ENCODE measurements at places on chromosomes 4 and X.

- DNase-seq, result no peak
Observed at GRCh38 chr4:91243132-91243531, 1060.6 kb upstream of the GRID2 start.

GRCh38 chr4:10456595-10457254, 501 bp downstream of the ZNF518B start:
- DNase-seq, result no peak

DNA sequence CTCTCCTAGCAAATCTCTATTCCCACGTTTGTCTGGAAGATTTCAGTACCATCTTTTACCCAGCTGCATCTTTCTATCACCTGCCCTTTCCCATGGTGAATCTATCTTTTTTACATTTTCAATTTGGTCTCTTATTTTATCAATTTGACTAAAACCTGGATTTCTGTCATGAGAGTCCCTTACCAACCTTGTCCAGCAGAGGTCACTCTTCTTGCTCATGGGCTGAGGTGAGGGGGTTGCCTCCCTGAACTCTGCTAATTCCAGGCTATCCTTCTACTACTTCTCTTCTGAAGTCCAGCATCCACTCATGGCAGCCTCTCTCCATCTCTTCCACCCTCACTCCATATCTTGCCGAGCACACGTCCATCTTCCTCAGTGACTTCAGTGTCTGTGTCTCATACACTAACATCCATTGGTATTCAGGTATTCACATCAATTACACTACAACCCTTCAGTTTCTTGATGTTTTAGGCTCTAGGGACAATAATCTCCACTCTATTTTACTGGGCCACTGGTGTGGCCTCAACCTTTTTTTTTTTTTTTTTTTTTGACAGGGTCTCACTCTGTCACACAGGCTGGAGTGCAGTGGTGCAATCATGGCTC, 17.8 kb upstream of the ZNF827 start:
- no peak for DNase-seq

DNA sequence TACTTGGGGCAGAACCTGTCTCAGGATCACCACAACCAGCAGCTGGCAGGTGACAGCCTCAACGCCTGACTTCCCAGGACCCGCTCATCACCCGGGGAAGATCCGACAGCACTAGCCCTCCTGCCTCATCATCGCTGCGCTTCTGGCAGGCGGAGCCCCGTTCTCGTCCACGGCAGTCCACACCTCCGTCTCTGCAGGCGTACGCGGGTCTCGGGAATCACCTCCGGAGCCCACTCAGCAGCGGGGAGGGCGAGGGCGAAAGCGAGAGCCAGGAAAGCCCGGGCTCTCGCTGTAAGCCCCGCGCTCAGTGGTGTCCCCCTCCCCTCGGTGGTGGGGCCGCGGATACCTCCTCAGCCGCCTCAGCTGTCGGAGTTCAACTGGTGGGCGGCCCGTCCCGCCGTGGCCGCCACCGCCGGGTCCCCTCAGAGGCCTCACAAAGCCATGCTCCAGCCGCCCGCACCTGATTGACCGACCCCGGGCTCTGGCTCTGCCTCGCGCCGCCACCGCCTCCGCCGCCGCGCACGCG, 518 bp upstream of the CNKSR2 start:
- DNase-seq, result no peak

DNA sequence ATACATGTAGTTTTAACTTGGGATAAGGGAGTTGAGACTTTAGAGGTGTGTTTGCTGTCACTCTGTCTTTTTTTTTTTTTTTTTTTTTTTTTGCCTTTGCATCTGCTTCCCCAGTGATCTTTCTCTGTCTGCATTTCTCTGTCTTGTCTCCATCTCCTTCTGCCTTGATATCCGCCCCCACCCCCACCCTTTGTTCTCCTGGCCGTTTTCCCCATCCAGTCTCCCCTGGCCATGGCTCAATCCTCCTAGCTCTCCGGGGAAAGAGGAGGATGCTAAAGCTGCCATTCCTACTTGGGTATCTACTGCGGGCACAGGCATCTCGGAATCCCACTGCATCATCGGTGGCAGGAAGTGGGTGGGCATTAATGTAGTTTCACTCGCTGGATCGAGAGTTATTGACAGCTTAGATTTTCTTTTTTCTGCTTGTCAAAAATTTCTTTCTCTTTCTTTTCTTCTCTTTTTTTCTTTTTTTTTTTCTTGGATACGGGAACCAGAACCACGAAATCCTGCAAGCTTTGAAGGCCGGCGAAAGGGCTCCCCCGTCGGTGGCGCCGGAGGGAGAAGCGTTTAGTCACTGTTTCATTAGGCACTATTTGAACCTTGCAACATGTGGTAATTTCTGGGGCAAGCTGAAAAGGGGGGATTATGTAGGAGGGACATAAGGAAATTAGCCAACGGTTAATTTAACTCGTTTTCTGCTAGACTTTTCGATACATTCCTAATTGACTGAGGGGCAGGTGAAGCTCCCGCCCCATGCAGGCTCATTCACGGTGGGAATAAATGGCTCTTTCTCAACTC, 8.2 kb downstream of the GSX2 start:
- no peak for DNase-seq

DNA sequence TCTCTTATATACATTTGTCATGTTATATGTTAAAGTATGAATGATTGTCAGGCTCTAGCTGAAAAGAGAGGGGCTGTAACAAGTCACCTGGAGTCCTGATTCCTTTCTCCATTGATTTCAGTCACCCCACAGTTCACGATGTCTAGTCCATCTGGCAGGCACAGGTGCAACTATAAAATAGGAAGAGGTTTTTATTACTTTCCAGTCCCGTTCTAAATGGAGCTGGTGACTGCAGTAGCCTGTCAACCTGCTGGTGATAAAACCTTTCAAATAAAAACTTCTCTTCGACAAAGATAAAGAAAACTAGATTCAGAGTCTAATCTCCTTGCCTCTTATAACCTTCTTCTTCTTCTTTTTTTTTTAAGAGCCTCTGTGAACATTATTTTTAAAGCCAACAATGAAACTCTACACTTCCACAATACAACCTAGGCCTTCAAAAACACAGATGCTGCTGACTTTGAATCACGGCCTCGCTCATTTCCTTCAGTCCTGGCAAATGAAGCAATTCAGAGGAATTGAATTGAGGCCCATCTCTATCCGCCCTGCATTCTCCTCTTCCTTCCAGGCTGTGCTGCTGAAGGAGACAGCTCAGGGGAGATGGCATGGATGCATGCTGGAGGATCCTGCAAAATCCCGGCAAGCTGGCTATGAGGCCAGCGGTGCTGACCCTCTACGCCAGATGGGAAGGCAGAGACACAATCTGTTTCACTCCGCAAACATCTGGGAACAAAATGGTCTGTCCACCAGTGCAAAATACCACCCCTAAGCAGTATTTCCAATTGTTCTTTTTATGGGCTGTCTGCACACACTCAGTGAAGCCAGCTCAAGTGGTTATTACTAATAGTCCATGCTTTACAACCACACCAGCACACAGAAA, 27.3 kb upstream of the CDKN2AIP start:
- no peak for DNase-seq

DNA sequence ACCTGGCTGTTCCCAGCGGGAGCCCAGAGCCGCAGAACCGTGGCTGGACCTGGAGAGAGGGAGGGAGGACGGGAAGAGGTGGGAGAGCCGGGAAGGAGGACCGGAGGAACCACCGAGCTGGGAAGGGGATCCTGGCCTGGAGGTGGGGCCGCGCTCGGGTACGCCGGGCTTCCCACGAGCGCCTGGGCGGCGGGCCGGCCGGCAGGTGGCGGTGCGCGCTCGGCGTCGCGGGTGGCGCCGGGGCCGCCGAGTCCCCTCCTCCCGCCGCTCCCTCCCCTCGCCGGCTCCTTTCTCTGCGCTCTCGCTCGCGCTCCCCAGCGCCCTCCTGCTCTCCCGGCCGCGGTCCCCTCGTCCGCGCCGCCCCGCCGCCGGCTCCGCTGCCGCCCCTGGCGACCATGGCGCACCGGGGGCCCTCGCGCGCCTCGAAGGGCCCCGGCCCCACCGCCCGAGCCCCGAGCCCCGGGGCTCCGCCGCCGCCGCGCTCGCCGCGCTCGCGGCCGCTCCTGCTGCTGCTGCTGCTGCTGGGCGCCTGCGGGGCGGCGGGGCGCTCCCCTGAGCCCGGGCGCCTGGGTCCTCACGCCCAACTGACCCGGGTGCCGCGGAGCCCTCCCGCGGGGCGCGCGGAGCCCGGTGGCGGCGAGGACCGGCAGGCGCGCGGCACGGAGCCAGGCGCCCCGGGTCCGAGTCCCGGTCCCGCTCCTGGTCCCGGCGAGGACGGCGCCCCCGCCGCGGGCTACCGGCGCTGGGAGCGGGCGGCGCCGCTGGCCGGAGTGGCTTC, at the start of gene SORCS2:
Gene SORCS2, plus strand, starts transcription at position 287 of the 778 bp plus-strand sequence.
- DNase-seq, result no peak

GRCh38 chrX:105168577-105168976, 51.9 kb downstream of the TEX13A start:
- DNase-seq, result no peak

DNA sequence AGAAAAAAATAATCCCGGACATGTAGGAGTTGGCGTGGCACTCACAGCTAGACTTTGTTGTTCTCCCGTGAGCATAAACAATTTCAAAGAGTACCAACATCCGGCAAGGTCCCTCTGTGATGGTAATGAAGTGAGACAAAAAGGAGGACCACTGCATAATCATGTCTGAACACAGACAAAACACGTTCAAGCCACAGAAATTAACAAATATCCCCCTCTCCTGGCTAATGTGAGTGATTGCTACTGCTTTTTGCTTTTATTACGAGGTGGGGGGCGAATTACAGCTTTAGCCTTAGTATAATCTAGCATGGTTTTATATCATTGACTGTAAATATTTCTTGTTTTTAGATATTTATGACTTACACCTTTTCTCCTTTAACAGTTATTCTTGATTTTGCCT, 118.5 kb downstream of the PLS3 start:
- DNase-seq, result no peak

- no peak for DNase-seq
Observed at GRCh38 chr4:85200106-85200505, 233.6 kb upstream of the WDFY3 start.

GRCh38 chrX:103941201-103941975, 21.0 kb upstream of the TMSB15B start:
- no peak for DNase-seq

DNA sequence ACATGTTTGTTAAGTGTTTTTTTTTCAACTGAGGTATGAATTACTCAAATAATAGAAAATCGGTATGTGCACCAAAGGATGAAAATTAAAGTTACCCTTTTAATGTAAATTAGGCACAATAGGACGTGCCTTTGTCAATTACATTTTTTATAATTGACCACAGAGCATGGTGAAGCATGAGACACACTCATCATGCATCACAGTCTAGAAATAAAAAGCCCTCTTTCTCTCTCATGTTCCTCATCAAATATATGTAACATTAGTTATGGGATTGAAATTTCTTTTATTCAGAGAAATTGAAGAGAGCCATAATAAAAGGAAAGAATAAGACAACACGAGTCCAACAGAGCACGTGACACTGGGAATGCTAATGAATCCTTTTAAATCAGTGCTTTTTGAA, 3.5 kb downstream of the GNRHR start:
- DNase-seq, result no peak

DNA sequence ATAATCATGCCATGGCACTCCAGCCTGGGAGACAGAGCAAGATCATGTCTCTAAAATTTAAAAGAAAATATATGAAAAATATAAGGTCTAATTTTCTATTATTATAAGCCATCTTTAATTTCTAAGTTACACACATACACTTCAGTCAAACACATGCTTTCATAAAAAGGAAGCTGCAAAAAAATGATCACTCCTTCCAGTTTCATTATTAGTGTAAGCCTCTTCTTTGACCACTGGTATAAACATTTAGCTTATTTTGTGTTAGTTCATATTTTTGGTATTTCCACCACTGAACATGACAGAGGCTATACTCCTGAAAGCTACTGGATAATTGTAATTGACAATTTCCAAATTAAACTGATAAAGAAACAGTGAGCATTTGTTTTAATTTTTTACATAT, 163.3 kb upstream of the USP38 start:
- DNase-seq, result no peak

GRCh38 chrX:55783723-55784122, 66.2 kb downstream of the RRAGB start:
- no peak for DNase-seq

DNA sequence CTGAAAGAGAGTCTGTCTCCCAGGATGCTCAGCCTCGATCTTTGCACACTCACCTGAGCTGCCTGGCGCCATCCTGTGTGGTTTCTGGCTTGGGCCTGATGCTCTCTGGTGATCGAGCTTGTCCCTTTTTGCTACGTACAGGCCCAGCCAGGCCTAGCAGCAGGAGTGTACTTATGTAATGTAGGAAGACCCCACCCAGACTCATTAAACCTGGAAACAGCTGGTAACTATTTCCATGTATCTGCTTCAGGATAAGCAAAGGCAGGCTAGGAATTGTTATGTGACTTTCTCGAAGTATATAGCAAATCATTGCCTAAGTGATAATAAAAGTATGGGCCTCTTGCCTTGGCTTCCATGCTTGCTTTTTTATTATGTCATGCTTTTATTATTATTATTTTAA, 18.6 kb upstream of the ARSJ start:
- no peak for DNase-seq

DNA sequence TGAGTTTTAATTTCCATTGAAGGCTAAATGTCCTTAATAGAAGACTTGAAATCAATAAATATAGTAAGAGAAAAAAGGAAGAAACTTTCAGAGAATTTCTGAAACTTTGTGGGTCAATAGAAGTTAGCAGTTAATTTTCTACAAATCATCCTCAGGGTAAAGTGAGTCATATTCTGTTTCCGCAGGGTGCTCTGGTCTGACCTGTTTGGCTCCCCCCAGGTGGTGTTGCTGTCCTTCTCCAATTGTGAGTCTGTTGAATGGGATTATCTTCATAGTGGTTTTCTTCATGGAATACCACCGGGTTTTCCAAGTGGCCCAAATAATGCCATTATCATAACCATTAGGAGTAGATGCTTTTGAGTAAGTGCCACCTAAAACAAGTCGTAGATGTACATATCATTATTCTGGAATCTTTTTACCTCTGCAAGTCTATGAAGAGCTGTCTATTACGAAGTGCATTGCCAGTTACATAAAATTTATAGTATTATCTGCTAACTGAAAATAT, 7.7 kb downstream of the FGG start:
- no peak for DNase-seq

GRCh38 chrX:78957049-78957767, 12.0 kb downstream of the P2RY10 start:
- no peak for DNase-seq

GRCh38 chr4:140296335-140297220, 76.9 kb upstream of the SCOC start:
- peak; percentile 95 for DNase-seq

DNA sequence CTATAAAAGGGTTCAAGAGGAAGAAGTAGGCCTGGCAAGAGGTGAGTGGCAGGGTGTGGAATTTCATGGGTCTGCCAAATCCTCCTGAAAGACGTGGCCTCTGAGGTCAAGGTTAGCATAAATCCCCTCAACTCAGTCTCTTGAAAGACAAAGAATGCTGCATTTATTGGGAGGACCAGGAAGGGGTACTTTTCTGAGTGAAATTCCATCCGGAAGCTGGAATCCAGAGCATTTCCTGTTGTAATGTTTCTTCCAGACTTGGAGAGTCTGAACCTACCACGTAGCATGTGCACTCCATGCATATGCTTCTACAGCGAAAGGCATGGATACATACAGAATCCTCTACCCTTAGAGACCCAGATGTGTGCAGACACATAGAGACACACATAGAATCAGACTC, 13.4 kb upstream of the FGD1 start:
- no peak for DNase-seq

- DNase-seq, result no peak
Observed at GRCh38 chr4:40134206-40134917, 62.5 kb upstream of the RHOH start.
